Activated naive CD8-positive, alpha-beta T cell treated with anti-CD3 and anti-CD28 coated beads, Interleukin-2, amount 10 ng/mL, durations not matched to agents 7 days and 5 days (primary cell): ENCODE measurements at places on chromosomes 11 and 22. TPM values are rescaled to one million over a fixed set of nuclear protein-coding genes. Genes with fewer than 3 reads are reported as not detected.

The ENTHD1 gene
- total RNA-seq, result 0.11 TPM

The DBX1 gene
- not detected for total RNA-seq

DNA sequence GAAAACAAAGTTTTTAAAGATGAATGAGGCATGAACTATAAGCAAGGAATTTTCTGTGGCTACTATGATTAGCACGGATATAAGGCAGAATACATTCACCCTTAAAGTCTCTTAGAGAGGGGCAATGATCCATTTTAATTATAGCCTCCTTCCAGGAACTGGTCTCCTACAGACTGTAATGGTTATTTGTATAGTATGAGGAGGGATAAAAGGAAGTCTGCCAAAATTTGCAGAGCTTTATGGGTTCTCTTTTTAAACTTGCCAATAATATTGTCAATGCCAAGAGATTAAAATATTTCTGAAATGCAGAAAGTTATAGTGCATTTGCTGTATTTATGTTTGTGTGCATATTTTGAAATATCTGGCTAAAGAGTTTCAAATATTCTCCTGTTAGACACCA is 271.4 kb upstream of the LUZP2 start:
- no peak for DNase-seq

The TREH gene
- total RNA-seq, result not detected

DNA sequence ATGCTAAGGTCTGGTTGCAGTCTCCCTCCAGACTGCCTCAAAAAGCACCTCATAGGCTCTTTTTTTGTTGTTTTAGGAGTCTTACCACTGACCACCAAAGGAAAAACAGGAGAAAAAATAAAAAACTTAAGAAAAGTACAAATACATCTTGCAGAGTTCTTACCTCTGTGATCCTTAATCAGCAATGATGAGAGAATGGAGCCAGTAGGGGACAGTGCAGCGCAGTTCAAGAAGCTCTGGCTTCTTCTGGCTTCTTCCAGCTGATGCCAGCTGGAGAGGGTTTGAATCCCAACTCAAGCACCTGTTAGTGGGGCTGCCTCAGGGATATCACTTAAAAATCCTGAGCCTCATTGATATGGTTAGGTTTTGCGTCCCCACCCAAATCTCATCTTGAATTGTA is 223.3 kb upstream of the ISX start:
- no peak for DNase-seq

GRCh38 chr11:117256573-117256972 is 24.1 kb downstream of the RNF214 start:
- no peak for DNase-seq

The CD3D gene
- 433 TPM for total RNA-seq

GRCh38 chr22:36640106-36640672 is 63.4 kb downstream of the CACNG2 start:
- no peak for DNase-seq

GRCh38 chr11:129951201-129951865 is 51.3 kb downstream of the PRDM10 start:
- no peak for DNase-seq

DNA sequence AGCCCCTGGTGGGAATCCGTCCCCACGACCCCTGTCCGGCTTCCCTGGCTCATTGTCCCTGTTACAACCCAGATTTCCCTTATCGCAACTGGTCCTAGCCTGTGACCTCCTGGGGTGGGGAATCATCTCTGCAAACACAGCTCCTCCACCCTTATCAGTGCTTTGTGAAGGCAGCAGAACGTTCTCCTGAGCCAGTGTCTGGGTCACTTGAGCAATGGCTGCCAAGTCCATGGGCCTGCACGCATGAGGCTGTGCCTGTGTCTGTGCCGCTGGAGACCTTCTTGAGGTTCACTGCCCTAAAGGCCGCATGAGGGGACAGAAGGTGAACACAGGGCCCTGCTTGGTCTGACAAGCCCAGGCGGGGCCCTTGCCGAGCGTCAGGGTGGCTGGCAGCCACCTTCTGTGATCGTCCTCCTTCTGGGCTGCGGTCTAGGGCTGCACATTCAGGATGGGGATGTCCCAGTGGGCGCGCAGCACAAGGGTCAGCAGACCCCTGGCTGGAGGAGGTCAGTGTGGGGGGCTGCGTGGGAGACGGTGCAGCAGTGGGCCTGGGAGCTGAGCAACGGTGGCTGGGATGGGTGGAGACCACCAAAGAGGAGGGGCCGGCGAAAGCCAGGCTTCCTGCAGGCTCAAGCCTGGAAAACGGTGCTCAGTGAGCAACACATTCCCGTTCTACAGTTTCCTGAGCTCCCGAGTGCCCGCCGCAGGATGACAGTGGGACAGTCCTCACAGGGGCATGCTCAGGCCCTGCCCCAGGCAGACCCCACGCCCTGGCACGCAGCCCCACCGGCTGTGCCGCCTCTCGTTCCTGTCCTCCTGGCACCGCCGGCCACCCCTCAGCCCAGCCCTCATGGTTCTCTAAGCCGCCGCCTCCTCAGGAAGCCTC is 74.1 kb downstream of the CDKN1C start:
- no peak for DNase-seq

The BAIAP2L2 gene
- 1.6 TPM for total RNA-seq

DNA sequence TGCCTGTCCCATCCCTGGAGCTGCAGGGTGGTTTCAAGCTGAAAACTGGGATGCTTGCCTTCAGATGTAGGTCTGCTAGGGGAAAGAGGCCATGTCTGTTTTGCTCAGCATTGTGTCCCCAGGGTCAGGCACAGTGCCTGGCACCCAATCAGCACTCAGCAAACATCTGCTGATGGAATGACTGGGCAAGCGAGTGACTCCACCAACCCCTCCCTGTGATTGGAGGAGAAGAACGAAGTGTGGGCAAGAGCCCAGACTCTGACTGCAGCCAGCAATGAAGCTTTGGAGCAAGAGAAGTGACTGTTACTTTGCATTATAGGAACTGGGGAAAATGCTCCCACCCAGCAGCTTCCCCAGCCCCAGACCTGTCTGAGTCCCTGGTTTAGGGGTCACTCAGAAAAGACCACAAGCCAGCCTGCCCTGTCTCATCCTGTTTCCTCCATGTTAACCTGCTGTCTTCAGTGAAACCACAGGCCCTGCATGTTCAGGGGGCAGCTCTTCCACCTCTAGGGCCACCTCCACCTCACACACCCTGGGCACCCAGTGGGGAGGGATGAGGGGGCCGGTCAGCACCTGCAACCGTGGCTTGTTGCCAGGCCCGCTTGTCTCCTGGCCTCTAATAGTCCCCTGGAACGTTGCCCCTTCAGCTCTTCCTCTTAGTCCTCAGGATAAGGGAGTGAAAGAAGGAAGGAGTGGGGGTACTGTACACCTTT is 147.4 kb downstream of the TRIM29 start:
- no peak for DNase-seq
